ENCODE measurements at places on chromosomes 12 and 14. TPM values are rescaled to one million over a fixed set of nuclear protein-coding genes. Genes with fewer than 3 reads are reported as not detected.

KRT75 gene
- not detected for total RNA-seq

CABP1 gene
- total RNA-seq, result not detected

EIF2S1 gene
- total RNA-seq, result 35.3 TPM

ABHD4 gene
- 10.1 TPM for total RNA-seq

ZNF839 gene
- 15.3 TPM for total RNA-seq

MMP19 gene
- total RNA-seq, result not detected

KCNH3 gene
- 1.2 TPM for total RNA-seq

ABHD12B gene
- total RNA-seq, result 0.64 TPM

SIX1 gene
- total RNA-seq, result not detected

IL25 gene
- total RNA-seq, result not detected

FOXG1 gene
- not detected for total RNA-seq

KRT3 gene
- not detected for total RNA-seq

FAM186B gene
- not detected for total RNA-seq

IFI27 gene
- 2.9 TPM for total RNA-seq

AKAP6 gene
- total RNA-seq, result 0.47 TPM

ABCC9 gene
- not detected for total RNA-seq

ADGRD1 gene
- not detected for total RNA-seq

OR10AD1 gene
- total RNA-seq, result not detected

CCNK gene
- total RNA-seq, result 139 TPM

SDR9C7 gene
- total RNA-seq, result not detected

EEA1 gene
- total RNA-seq, result 11.8 TPM

MYH6 gene
- not detected for total RNA-seq

BATF gene
- 50.7 TPM for total RNA-seq

CLBA1 gene
- 0.89 TPM for total RNA-seq

HDAC7 gene
- total RNA-seq, result 163 TPM

BDKRB2 gene
- total RNA-seq, result not detected

Data from CD4-positive, CD25-positive, alpha-beta regulatory T cell (primary cell).